Left renal pelvis (tissue), 4 donors: ENCODE measurements at places on chromosomes 7 and 10. TPM values are rescaled to one million over a fixed set of nuclear protein-coding genes. Genes with fewer than 3 reads are reported as not detected.

GRCh38 chr7:127578711-127579275, 6.6 kb downstream of the GCC1 start:
- no peak for DNase-seq

DNA sequence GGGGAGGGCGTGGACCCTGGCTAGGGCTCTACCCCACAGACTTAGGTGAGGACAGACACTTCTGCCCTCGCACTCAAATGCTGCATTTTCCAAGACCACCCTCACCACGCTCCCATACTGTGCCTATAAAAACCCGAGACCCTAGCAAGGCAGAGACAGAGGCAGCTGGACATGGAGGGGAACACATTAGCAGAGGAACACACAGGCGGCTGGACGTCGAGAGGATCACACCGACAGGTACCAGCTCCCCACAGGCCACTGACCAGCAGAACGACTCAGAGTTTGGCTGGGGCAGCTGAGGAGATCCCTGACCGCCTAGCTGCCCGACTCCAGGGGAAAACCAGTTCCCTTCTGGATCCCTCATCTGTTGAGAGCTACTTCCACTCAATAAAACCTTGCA, 338.2 kb upstream of the SMIM30 start:
- no peak for DNase-seq

- DNase-seq = no peak
Observed at GRCh38 chr10:36385693-36386092, 739.7 kb upstream of the ANKRD30A start.

- no peak for DNase-seq
Observed at GRCh38 chr10:88934900-88935672, 17.5 kb downstream of the ACTA2 start.

DNA sequence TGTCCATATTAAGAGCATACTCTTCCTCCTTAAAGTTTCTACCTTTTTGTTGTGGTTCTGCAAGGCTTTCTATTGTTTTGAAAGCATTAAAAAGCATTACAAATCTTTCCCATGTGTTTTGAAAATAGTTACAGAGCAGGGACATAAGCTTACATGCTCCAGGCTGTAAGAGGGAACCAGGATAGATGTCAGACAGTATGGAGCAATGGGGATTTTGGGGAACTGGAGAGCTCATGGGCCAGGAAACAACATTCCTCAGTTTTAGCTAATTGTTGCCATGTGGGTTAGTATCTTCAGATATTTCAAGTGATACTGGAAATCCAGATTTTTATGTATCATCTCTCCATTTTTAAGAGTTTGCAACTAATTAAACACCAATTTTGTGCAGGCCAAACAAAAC, 3.5 kb downstream of the MDFIC start:
- DNase-seq = no peak

DNA sequence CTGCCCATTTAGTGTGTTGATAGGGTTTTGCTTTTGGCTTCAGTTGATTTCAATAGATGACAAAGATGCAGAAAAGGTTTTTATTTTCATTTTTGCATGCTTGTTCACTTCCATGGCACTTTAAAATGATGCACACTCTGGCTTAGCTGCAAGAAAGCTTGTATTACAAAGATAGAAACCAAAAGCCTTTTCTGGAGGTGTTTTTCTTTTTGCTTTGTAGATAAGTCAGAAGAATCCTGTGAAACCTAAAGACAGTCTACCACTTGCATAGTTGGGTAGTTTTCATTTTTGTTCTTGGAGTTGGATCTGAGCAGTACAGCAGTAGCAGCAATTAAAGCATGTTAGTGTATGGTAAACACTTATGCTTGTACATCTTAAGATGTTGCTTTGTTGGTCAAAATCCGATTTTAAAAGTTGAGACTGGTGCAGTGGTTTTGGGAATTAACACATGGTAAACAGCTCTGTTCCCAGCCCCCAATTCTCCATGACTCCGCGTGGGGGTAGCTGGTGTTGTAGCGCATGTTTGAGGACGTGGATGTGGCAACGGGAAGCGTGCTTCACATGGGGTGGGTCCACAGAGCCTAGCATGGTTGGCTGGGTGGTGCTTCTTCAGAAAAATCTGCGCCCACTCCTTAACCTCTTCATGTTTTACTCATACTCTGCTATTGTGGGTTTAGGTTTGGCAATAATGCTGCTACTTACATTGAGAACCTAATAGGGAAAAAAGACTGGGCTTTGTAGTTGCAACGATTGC, 19.8 kb downstream of the CCNY start:
- no peak for DNase-seq

- no peak for DNase-seq
Observed at GRCh38 chr10:612696-613095, 76.8 kb downstream of the DIP2C start.

The DRGX gene
- 0.06 TPM for polyA plus RNA-seq

GRCh38 chr7:103955985-103956384, 33.5 kb downstream of the RELN start:
- no peak for DNase-seq

The HIP1 gene
- 32.4 TPM for polyA plus RNA-seq

DNA sequence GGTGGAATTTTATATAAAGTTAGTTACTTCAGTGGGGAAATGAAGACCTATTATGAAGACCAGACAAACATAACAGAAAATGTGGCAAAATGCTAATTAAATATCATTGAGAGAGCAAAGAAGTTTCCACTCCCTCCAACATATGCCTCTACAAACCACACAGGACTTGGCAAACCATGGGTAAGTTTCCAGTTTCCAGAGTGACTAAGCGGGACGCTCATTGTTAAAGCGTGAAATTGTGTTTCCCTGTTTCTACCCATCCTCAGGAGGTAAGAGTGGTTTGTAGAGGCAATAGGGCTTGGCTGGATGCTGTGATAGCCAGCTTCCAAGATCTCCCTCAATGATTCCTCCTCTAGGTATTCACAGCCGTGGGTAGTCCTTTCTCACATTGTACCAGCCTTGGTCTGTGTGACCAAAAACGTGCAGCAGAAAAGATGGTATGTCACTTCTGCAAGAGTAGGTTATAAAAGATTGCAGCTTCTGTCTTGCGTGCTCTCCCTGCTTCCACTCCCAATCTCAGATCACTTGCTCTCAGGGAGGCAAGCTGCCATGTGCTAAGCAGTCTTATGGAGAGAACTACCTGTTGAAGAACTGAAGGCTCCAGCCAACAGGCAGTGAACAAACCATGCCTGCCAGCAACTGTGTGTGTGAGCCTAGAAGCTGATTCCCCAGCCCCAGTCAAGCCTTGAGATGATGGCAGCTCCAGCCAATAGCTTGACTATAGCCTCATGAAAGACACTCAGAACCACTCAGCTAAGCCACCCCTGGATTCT, 35.7 kb downstream of the CBX3 start:
- DNase-seq = no peak

The GIMAP7 gene
- 11.4 TPM for polyA plus RNA-seq

DNA sequence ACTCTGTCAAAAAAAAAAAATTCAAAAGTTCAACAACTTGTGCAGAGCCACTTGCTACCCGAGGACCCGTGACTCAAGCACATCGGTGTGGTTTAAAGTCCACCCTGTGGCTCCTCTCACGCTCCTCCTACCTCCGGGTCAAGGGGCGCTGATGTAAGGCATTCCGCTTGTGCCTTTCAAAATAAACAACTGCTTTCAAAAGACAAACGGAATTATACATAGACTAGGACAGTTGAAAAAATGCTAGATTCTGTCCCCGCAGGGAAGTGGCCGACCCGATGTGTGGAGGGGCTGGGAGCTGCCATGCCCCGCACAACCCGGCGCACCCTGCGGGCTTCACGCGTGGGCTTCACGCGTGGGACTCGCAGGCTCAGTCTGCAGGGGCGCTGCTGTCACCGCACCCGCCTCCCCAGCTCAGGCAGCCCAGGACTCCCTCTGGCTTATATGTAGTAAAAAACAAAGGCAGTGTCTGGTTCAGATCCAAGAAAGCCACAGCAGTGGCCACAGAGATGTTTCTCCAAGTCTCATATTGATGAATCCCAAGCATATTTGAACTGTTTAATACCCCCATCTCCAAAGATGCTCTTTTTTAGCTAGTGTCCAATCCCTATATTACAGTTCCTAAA, 239.7 kb upstream of the INHBA start:
- no peak for DNase-seq

DNA sequence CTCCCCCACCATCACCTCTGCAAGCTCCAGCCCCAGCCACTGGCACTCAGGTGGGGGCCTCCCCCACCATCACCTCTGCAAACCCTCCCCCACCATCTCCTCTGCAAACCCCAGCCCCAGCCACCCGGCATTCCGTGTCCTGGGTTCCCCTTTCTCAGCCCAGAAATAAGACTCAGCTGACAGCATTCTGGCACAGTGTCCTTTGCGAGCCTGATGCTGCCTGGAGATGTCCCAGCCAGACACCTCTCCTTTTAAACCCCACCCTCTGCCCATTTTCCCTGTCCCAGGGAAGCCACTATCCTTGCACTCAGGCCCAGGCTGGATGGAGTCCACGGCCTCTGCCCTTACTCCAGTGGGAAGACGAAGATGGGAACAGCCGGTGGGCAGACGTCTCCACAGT, 49.8 kb downstream of the ELFN1 start:
- no peak for DNase-seq

The FXYD4 gene
- 1.5 TPM for polyA plus RNA-seq

DNA sequence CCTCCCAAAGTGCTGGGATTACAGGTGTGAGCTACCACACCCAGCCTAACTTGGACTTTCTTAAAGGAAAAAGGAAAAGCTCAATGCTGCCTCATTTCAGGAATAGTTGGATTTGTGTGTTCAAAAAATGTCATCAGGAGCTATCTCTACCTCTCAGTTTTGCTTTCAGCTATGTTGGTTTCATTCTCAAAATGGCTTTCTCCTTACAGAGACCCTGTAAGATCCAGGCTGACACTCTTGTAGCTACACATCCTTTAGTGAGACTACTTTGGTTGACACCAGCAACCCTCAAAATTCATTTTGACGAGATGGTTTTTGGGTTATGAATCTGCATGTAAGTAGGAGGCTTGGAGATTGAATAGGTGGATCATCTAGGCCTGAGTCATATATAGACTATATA, 269.7 kb upstream of the SORCS1 start:
- DNase-seq = no peak

The ITGB8 gene
- polyA plus RNA-seq = 48.0 TPM

DNA sequence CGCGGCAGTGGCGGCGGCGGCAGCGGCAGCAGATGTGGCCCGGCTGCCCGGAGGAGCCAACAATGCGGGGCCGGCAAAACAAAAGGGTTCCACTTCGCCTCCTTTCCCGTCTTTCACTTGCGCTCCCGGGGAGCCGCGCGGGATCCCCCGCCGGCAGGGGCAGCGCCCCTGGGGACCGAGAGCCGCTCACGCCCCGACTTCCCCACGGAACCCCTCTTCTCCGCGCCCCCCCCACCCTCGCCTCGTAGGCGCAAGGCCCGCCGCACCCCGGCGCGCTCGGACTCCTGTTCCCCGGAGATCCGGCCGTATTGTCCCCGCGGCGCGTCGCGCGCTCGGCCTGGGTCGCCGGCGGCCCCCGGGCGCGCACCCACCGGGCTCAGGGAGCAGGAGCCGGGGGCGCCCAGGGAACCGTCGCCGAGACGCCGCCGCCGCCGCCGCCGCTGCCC, 854 bp downstream of the CTBP2 start:
- no peak for DNase-seq

The VSIR gene
- 59.0 TPM for polyA plus RNA-seq

DNA sequence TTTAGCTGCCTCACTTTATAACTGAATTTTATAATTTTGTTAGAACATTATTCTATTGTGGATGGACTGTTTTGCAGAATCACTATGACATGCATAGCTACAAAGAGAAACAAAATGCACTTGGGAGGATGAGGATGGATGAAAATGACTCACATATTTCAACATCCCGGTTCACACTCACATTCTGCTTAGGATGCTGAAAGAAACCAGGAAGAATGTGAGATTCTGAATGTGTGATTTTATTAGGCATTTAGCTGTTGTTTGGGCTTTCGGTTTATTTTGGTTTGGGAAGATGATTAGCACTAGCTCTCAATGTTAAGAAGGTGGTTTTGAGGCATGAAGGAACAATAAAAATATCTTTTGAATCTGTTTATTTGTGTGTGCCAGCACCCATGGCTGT, 235.5 kb downstream of the SEMA3E start:
- no peak for DNase-seq

The PLPP4 gene
- polyA plus RNA-seq = 6.2 TPM

The PPP1R17 gene
- polyA plus RNA-seq = not detected

DNA sequence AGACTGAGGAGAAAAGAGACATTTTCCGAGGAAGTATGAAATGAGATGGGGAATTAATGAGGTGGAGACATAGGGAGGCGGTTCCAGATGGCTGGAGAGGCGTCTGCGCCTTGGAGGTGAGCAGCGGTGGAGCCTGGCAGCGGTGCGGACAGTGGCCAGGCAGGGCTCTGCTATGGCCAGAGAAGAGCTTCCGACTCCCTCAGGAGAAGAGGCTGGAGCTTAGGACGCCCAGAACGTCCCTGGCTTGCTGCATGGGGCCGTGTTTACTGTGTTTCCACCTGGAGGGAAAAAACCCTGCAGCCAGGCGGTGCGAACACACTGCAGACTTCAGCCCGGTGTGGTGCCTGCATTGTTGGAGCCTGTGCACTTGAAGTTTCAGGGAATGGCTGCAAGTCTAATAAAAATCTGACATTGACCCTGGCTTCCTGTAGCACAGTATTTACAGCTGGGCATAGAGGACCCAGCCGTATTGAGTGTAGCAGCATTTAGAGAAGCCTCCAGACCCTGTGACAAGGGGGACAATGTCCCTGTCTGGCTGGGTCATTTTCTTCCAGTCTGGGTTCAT, 447.1 kb upstream of the MKI67 start:
- no peak for DNase-seq

The TMEM176A gene
- polyA plus RNA-seq = 19.7 TPM

The ACTL6B gene
- 0.19 TPM for polyA plus RNA-seq

DNA sequence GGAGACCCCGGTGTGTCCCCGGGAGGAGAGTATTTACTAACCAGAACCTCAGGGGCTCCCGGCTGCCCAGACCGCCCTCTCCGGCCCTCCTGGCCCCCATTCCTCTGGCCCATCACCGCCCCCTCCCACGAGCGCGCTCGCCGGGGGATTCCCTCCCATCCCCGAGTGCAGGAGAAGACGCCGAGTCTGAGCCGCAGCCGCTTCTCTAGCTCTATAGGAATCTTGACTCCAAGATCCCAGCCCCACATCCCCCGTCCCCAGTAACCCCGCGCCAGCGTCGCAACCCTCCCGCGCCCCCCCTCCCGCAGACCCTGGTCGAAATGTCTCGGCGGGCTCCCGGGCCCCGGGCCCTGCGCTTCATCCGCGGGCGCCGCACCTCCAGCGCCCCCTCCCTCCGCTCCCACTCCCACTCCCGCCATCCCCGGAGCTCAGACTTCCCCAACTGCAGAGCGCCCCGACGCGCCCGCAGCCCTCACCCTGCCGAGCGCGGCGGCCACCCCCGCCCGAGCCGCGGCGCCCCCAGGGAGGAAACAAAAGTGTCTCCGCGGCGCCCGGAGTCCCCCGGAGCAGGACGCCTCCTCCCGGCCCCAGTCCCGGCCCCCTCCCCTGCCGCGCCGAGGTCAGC, 541 bp downstream of the ELMO1 start:
- DNase-seq = no peak

GRCh38 chr7:85186083-85186520, 754 bp downstream of the SEMA3D start:
- peak; percentile 50 for DNase-seq

The PVRIG gene
- 3.5 TPM for polyA plus RNA-seq
